AG09319 (cell line): ENCODE measurements at places on chromosomes 7 and 10.

DNA sequence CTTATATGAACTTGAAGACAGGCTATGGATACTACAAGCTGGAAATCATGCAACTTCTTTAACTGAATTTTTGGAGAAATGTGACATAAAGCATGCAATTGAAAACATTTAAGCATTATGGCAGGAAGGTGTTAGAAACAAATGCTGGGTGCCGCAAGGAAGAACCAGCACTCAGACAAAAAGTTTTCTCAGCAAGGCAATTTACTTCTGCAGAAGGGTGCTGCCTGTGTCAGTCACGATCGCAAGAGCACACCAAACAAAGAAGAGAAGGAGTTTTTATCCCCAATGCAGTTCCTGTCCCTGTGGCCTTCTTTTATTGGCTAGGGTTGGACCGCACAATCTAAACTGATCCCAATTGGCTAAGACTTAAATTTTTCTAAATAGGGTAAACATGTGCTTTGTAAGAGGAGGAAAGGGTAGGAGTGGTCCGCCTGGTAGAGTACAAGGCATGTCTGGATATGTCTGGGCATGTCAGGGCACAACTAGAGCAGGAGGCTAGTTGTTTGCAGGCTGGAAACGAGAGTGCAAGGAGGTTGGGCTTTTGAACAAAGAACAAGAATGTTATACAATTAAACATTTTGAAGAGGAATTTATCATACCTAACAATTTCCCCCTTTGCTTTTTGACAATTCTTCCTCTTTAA lies 109.6 kb upstream of the FAM3C start:
- DNase-seq: no peak

DNA sequence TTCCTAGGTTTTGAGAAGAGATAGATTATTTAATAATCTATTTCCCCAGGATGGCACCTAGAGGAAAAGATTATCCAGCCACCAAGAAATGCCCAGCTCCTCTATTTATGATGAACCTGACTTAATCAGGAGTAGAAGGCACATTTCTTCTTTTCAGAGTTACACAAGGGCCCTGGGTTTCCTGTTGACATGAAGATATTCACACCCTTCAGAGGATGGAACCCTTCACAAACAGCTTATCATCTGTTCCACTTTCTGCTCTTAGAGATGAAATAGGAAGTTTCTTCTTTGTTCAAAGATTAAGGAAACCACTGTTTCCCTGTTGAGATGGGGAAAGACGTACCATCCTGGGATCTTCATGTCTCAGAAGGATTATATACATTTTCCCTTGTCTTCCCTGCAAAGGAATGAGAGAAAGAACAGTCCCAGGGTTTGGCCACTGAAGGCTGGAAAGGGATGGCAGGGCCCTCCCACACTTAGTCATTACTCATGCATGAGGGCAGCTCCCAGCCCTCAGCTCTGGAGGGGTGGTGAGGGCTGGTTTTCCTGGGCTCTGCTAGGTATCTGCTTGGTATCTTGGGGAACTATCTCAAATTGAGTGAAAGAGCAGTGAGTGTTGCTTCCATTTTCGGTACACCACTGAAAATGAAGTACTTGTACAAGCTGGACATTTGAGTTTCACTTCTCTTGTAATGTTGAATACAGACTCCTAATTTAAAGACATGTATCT lies 64.0 kb downstream of the MTPAP start:
- DNase-seq: no peak

DNA sequence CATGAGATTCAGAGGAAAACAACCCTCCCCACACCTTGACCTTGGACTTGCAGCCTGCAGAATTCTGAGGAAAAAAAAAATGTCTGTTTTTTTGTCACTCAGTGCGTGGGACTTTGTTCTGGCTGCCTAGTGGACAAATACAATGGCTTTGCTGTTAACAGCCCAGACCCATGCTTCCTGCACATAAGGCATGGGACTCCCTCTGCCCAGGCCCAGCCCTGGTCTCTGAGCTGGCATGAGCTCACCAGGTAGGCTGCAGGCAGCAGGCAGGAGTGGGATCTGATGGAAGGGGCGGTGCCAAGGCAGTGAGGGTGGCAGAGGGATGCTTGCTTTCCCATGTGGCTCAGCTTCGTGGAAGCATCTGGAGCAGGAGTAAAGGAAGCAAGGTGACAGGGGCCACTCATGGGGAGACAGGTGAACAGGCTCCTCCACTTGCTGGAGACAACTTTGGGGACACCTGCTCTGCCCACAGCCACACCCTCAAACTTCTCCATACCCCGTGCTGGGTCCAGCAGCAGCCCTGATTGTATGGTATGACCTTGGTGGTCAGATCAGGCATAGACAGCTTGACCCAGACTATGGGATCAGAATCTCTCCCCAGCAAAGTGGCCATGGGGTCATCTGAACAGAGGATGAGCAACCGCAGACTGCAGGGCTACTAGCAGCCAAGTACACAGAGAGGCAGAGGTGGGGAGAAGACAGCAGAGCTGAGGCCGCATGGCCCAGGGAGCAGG lies 27.0 kb downstream of the ANXA8 start:
- no peak for DNase-seq

DNA sequence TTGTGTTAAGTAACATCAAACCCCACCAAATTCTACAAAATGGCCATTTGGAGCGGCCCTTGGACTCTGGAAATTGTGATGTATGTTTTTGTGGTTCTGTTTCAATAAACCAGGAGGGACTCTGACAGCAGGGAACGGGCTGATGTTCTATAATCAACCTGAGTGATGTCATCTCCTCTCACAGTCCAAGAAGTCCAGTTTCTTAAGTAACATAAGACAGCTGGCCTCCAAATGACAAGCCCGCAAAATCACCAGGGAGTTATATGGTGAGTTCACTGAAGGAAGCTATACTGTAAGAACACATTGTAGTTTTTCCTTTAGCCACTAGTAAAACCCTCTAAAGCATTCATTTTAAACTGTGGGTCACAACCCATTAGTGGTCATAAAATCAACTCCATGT lies 34.0 kb downstream of the GOT1 start:
- DNase-seq: no peak

GRCh38 chr10:113959383-113959760 lies 84.3 kb upstream of the ADRB1 start:
- no peak for DNase-seq
